ENCODE measurements at places on chromosomes 11 and 22.

GRCh38 chr11:29343465-29344333 lies 673.1 kb downstream of the KCNA4 start:
- peak; percentile 55 for DNase-seq

- DNase-seq = no peak
These were observed 29.8 kb downstream of the RNF141 start for GRCh38 chr11:10511181-10511621.

DNA sequence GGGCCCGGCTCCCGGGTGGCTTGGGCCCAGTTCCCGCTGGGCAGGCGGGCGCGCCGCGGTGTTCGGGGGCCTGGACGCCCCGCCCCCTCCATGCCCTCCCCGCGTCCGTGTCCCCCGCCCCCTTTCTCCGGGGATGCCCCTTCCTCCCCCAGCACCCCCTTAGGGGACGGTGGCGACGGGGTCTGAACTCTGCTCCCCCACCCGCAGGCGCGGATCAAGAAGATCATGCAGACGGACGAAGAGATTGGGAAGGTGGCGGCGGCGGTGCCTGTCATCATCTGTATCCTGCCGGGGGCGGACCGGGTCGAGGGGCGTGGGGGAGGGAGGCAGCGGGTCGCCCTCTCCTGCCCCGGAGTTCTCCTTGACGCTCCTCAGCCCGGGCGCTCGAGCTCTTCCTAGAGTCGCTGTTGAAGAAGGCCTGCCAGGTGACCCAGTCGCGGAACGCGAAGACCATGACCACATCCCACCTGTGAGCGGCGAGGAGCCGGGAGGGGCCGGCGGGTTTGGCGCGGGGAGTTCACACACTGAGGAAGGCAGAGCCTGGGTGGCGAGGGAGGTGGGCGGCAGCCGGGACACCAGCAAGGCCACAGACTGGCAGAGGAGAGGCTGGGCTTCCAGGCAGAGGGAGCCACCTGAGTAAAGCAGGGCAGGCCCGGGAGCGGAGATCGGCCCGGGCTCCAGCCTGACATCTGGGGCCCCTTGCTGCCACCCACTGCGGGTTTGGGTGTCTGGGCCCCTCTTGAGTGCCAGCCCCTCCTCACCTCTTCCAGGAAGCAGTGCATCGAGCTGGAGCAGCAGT lies 546 bp downstream of the DRAP1 start:
- DNase-seq = no peak

DNA sequence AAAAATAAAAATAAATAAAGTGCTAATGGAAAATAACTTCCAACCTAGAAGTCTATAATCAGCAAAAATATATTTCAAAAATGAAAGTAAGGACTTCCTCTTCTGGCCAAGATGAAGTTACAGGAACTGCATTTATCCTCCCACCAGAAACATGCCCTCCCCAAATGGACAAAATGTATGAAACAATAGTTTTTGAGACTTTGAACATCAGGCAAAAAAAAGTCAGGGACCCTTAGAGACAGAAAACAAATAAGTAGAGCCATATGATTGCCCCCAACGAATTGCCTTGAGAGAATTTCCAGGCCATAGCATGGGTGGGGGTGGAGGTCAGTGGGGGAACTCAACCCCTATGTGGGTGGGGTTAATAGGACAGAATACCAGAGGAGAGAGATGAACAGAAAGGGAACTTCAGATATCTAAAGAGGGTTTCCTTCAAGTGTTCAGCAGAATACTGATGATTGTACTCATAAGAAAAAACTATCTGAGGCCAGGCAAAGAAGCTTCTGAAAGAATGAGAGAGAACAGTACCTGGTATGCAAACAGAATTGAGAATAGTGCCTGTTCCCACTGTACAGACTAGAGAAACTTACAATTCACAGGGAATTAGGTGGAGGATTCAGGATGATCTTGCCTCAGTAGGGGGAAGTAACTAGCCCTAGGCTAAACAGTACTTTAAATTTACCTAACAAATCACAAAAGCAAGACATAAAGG lies 26.6 kb upstream of the IL10RA start:
- no peak for DNase-seq

GRCh38 chr11:57426439-57426928 lies 437 bp downstream of the SLC43A3 start:
- DNase-seq = peak; percentile 54

- DNase-seq = no peak
These were observed 37.2 kb upstream of the NAV2 start for GRCh38 chr11:19675397-19675796.

- no peak for DNase-seq
These were observed 121.9 kb downstream of the TBC1D22A start for GRCh38 chr22:46884365-46884764.

DNA sequence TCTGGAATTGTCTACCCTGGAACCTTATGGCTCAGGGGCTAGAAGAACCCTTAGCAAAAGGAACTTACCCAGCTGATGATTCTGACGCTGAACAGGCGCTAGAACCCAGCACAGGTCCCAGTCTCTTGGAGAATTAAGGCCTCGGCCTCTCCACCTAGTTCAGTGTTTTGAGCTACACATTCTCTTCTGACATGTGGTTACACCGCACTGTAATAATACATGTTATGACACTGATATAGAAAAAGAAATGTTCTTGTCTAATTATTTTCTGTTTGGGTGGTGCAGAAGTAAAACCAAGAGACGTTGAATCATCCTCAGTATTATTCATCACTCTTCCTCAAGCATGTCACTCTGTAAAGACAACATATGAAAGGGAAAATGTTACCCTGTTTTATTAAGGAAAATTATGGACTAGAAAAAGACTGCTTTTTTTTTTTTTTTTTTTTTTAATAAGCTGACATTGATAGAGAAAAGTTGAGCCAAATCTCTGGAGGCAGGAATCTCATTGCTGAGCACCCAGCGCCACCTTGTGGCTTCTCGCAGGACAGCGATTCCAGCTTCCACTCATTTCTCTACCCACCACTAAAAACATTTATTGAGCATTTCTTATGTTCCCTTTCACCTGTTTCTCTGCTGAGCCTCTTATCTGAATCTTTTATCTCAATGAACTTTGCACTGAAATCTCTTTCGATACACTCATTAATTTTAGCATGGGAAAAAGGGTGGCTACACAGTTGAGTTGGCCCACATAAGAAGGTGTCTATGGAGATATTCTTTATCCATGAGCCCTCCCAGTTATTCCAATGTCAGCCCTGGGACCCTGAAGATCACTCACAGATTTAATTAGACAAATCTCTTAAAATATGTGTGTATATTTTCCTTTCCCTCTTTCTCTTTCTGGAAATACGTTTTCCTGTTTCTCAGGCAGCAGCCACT lies 12.6 kb upstream of the APLNR start:
- DNase-seq = peak; percentile 74

GRCh38 chr11:70871881-70872280 lies 380.5 kb downstream of the SHANK2 start:
- peak; percentile 4 for DNase-seq

- DNase-seq = peak; percentile 47
These were observed 25.7 kb downstream of the ARHGAP1 start for GRCh38 chr11:46674463-46675287.

GRCh38 chr22:37905534-37906363 lies at the start of gene MICALL1:
Gene MICALL1 (plus strand): TSS chr22:37906297. CDS start chr22:37906423, 126 bp downstream.
- DNase-seq = peak; percentile 56

DNA sequence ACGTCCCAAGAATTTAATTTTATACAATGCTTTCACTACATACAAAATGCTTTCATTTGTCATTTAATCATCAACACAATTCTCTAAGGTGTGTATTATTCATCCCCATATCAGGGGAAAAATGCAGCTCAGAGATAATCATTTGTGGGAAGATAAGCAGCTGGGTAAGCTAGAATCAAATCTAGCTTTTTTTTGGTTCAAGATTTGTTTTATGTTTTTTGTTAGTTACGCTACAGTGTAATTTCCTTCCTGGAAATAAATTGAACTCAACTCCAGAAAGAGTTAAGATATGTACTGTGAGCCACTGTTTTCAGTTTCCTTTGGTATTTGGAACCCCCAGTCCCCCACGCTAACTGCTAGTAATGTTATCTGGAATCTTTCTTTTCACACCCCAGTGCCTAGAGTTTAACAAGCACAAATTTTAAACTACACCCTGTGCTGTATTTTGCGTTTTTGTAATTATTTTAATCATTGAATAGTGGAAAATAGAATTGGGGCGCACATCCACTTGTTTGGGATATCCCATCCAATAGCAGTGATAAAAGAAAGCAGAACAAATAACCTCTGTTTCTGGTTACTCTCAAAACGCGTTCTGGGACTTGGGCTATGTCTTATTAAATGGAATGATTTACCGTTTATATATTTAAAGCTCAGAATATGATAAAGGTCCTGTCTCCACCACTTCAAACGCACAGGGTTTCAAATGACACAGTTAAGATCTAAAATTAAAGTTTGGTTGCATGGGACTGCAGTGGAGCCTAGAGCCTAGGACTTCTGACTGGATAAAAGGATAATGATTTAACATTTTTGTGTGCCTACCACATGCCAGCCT lies 2.1 kb upstream of the HSPA8 start:
- DNase-seq = peak; percentile 76

DNA sequence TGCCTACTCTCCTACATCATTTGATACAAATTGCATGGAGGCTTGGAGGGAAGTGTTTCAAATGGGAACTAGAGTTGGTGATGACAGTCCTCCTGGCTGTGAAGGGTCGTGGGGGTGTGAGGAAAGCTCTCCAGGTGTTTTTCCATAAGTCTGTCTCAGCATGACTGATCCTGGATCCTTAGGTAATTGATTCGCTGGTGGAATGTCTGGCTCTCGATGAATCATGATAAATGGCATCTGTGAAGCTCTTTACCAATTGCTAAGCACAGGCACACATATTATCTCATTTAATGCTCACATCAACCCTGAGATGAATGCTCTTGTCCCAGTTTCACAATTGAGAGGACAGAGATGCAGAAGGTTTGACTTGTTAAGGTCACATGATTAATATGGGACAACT lies 107.5 kb downstream of the PKNOX2 start:
- no peak for DNase-seq

- DNase-seq = no peak
These were observed 20.0 kb downstream of the CD82 start for GRCh38 chr11:44585421-44585820.

GRCh38 chr22:41687901-41688364 lies 734 bp downstream of the SNU13 start:
- peak; percentile 36 for DNase-seq

- no peak for DNase-seq
These were observed 41.6 kb downstream of the DCUN1D5 start for GRCh38 chr11:103050351-103050750.
